ENCODE measurements at places on chromosomes 1 and 21. TPM values are rescaled to one million over a fixed set of nuclear protein-coding genes. Genes with fewer than 3 reads are reported as not detected.

CFHR2 gene
- total RNA-seq = not detected

DNA sequence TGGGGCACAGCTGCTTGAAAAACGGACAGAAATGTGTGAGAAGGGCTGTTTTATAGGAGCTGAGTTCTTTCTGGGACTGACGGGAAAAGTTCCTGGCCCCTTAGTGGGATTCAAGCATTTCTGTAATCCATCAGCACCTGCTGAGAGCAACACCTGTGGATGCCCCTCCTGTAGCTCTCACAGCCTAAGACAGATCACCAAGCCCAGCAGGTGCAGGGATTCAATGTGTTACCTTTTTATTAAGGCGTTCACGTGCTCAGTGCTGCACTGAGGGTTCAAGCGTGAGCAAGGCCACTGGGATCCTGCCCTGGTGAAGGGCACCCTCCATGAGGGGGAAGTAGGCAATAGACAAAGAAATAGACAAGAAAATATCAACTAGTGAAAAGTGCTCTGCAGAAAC, 14.9 kb downstream of the OLFML2B start:
- no peaks in the 10 kb centered on the region for H3K36me3 ChIP-seq
- peaks cover 37% of the 10 kb centered on the region for H3K4me1 ChIP-seq
- H3K27ac ChIP-seq = no peak overlapping the region
- no peak for DNase-seq
- H3K4me3 ChIP-seq = no peak overlapping the region

DNA sequence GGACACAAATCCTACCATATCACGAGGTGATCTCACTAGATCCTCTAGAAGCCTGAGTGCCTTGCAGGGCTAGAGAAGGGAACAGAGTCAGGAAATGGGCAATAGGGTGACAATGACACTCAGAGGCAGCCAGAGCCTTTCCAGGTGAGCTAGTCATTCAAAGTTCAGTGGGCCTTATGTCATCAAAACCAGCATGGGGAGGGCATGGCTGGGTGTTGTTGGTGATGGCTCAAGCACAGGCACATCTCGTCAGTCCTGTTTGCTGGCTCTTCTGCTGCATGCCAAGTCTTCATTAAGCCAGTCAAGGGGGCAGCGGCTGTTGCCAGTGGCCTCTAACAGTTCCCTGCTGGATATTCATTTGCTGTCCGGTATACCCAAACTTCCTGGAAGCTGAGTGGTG, 99.6 kb upstream of the USP24 start:
- no peaks in the 10 kb centered on the region for H3K27me3 ChIP-seq
- H3K4me3 ChIP-seq = no peak overlapping the region
- no peaks in the 10 kb centered on the region for H3K36me3 ChIP-seq
- DNase-seq = no peak
- no peaks in the 10 kb centered on the region for H3K4me1 ChIP-seq
- H3K27ac ChIP-seq = no peak overlapping the region

SLC30A2 gene
- 3.6 TPM for total RNA-seq

- H3K27ac ChIP-seq = no peak overlapping the region
- DNase-seq = no peak
- no peak overlapping the region for H3K4me3 ChIP-seq
- H3K4me1 ChIP-seq = peaks cover 35% of the 10 kb centered on the region
- H3K36me3 ChIP-seq = no peaks in the 10 kb centered on the region
Observed at GRCh38 chr1:33378524-33378923, 52.4 kb downstream of the PHC2 start.

PROK1 gene
- total RNA-seq = 0.16 TPM

FOXD2 gene
- total RNA-seq = 0.04 TPM

DNA sequence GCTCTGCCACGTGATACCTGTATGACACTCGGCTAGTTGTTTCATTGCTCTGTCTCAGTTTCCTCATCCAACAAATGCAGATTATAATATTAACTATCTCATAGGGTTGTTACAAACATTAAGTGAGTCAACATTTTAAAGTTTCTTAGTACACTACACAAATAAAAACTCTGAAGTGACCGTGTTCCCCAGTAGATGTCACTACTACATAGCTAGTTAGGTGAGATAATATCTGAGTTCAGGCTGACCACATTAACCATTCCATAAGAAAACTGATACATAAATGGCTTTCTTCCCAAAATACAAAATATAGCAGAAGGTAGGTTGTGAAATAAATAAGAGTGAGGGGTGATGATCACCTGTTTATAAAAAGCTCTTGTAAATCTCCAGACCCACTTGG, 214.1 kb downstream of the NUF2 start:
- H3K4me3 ChIP-seq = no peak overlapping the region
- H3K27ac ChIP-seq = no peak overlapping the region
- no peaks in the 10 kb centered on the region for H3K4me1 ChIP-seq
- no peaks in the 10 kb centered on the region for H3K36me3 ChIP-seq
- no peaks in the 10 kb centered on the region for H3K27me3 ChIP-seq

GRCh38 chr1:183827801-183828200, 22.9 kb downstream of the RGL1 start:
- H3K4me1 ChIP-seq = no peaks in the 10 kb centered on the region
- no peak overlapping the region for H3K4me3 ChIP-seq
- DNase-seq = no peak
- no peaks in the 10 kb centered on the region for H3K27me3 ChIP-seq

DNA sequence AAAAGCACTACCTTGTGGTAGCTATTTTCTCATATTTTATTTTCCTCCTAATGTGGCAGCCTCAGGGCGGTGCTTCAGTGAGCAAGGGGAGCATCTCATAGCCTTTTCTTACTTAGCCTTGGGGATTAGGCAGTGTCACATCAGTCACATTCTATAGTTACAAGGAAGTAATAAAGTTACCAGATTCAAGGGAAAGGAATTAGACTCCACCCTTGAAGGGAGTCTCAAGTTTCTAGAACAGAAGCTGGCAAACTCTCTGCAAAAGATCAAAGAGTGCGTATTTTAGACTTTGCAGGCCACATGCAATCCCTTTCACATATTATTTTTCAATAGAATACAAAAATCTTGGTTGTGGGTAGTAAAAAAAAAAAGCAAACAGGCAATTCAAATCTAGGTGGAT, 350.4 kb downstream of the AMY1C start:
- no peaks in the 10 kb centered on the region for H3K27me3 ChIP-seq
- H3K36me3 ChIP-seq = no peaks in the 10 kb centered on the region
- no peak for DNase-seq
- no peak overlapping the region for H3K4me3 ChIP-seq
- no peak overlapping the region for H3K27ac ChIP-seq
- no peaks in the 10 kb centered on the region for H3K4me1 ChIP-seq

GRCh38 chr1:59027177-59027576, 243.3 kb upstream of the JUN start:
- H3K27ac ChIP-seq = no peak overlapping the region
- no peaks in the 10 kb centered on the region for H3K36me3 ChIP-seq
- H3K27me3 ChIP-seq = no peaks in the 10 kb centered on the region

SERTAD4 gene
- total RNA-seq = 0.25 TPM

GRCh38 chr1:226274138-226274537, 34.8 kb downstream of the LIN9 start:
- DNase-seq = no peak
- no peaks in the 10 kb centered on the region for H3K4me1 ChIP-seq
- H3K27ac ChIP-seq = no peak overlapping the region
- no peaks in the 10 kb centered on the region for H3K27me3 ChIP-seq

GRCh38 chr1:91940496-91940895, 8.7 kb upstream of the BRDT start:
- DNase-seq = no peak
- H3K27ac ChIP-seq = no peak overlapping the region
- H3K27me3 ChIP-seq = no peaks in the 10 kb centered on the region
- no peaks in the 10 kb centered on the region for H3K4me1 ChIP-seq

GRCh38 chr1:3078430-3078861, 9.4 kb downstream of the PRDM16 start:
- no peaks in the 10 kb centered on the region for H3K4me1 ChIP-seq
- H3K27me3 ChIP-seq = peaks cover 57% of the 10 kb centered on the region
- no peak for DNase-seq

DNA sequence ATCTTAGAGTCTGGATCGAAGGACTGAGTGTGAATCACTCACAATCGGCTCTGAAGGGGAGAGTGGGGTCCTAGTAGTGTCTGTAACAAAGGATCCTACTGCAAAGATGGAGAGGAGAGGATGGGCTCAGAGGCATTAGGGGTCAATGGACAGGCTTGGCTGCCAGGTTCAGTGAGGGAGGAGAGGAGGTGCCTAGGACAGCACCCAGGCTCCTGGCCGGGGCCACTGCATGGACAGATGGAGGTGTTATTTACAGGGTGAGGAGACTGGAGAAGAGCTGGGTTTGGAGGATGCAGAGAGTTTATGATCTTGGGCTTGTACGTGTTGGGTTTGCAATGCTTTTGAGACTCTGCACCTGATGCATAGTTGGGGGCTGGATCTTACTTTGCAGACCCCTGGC, 658.9 kb downstream of the PTPRU start:
- H3K27ac ChIP-seq = no peak overlapping the region
- H3K36me3 ChIP-seq = no peaks in the 10 kb centered on the region
- no peak for DNase-seq
- H3K4me3 ChIP-seq = no peak overlapping the region
- peaks cover 2% of the 10 kb centered on the region for H3K27me3 ChIP-seq
- H3K4me1 ChIP-seq = peaks cover 2% of the 10 kb centered on the region

DNA sequence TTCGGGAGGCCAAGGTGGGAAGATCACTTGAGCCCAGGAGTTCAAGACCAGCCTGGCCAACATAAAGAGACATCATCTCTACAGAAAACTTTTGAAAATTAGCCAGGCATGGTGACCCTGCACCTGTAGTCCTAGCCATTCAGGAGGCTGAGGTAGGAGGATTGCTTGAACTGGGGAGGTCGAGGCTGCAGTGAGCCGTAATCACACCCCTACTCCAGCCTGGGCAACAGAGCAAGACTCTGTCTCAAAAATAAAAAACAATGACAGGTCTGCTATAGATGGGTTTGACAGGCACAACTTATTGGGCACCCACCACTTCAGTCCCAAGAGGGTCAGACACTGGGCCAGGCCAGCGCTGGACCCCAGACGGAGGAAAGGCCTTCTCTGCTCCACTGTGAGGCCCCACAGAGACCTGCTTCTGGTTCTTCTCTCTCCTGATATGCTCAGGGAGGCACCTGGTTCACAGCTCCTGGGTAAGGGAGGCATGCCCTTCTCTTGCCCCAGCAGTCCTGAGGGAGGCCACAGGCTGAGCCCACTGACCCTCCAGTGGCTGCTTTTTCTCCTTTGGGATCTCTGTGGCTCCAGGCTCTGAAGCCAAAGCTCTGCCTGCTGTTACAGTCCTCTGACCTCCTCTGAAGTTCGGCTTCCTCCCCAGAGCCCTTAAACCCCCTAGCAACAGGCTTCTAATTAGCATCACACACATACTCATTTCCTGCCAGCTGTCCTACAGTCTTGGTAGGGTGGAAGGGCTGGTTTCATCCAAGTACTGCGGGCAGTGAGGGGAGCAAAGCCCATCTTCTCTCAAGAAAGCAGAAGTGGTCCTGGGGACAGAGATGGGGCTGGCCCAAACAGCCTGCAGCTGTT, 14.4 kb downstream of the S100A16 start:
- no peaks in the 10 kb centered on the region for H3K36me3 ChIP-seq
- H3K4me1 ChIP-seq = no peaks in the 10 kb centered on the region
- no peak for DNase-seq
- no peaks in the 10 kb centered on the region for H3K27me3 ChIP-seq
- H3K4me3 ChIP-seq = no peak overlapping the region
- no peak overlapping the region for H3K27ac ChIP-seq

KRTAP24-1 gene
- not detected for total RNA-seq

DNA sequence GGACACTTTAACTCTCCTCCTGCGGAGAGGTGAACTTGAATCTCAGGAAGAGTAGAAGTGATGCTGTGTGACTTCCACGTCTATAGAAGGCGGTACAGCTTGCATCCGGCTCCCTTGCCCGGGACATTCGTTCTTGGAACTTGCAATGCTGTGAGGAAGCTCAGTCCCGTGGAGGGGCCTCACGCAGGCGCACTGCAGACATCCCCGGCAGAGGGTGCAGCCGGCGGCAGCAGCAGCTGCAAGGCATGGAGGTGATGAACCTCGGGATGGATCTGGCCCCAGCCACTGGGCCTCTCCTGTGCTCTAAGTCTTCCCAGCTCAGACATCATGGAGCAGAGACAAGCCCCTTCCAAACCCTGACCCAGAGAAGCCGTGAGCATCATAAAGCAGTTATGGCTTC, 61.8 kb upstream of the SOD1 start:
- DNase-seq = no peak
- no peaks in the 10 kb centered on the region for H3K4me1 ChIP-seq
- H3K36me3 ChIP-seq = no peaks in the 10 kb centered on the region
- no peak overlapping the region for H3K4me3 ChIP-seq
- no peak overlapping the region for H3K27ac ChIP-seq
- H3K27me3 ChIP-seq = no peaks in the 10 kb centered on the region

DNA sequence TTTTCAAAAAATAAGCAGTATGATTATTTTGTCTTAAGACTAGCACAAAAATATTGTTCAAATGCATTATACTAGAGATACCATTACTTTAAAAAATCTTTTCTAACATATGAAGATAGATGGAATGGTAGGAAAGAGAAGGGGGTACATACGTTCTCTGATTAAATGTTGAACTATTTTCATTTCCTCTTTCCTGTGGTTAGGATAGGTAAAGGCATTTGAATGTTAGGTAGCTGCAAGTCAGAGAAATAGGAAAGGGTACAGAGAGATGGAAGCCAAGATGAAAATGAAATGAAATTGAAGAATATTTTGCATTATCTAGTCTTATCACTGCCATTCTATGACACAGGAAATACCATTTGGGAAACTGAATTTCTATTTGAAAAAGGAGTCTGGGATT, 28.3 kb downstream of the TLCD4 start:
- H3K36me3 ChIP-seq = no peaks in the 10 kb centered on the region
- H3K4me3 ChIP-seq = no peak overlapping the region
- no peaks in the 10 kb centered on the region for H3K27me3 ChIP-seq
- DNase-seq = no peak

DNA sequence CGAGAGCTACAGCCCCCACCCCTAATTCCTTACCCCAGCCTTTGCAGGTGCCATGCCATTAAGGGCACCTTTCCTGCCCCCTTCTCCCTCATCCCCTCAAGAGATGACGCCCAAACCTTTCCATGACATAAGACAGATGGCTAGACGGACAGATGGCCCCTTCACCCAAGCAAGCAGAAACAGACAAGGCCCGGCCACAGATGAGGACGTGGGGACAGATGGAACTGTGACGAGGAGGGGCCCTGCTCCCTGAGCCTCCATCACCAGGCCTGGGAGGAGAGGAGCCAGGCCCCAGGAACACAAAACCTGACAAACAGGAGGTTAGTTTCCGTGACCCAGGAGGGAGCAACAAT, 24.7 kb upstream of the PEF1 start:
- peak overlapping the region; percentile 56 for H3K4me3 ChIP-seq
- H3K27me3 ChIP-seq = no peaks in the 10 kb centered on the region
- no peaks in the 10 kb centered on the region for H3K36me3 ChIP-seq
- no peak for DNase-seq

GRCh38 chr1:147470079-147470478, 71.2 kb upstream of the BCL9 start:
- no peak for DNase-seq
- no peaks in the 10 kb centered on the region for H3K27me3 ChIP-seq
- H3K4me1 ChIP-seq = no peaks in the 10 kb centered on the region

SAMD13 gene
- 0.65 TPM for total RNA-seq

- peak overlapping the region; percentile 21 for H3K27ac ChIP-seq
- peaks cover 14% of the 10 kb centered on the region for H3K4me1 ChIP-seq
- no peak overlapping the region for H3K4me3 ChIP-seq
- no peak for DNase-seq
- H3K36me3 ChIP-seq = no peaks in the 10 kb centered on the region
- H3K27me3 ChIP-seq = no peaks in the 10 kb centered on the region
Observed at GRCh38 chr1:199273837-199274379, 635.1 kb downstream of the PTPRC start.

Data from psoas muscle (tissue), 8 donors.